ENCODE measurements at places on chromosomes 1 and 21.

DNA sequence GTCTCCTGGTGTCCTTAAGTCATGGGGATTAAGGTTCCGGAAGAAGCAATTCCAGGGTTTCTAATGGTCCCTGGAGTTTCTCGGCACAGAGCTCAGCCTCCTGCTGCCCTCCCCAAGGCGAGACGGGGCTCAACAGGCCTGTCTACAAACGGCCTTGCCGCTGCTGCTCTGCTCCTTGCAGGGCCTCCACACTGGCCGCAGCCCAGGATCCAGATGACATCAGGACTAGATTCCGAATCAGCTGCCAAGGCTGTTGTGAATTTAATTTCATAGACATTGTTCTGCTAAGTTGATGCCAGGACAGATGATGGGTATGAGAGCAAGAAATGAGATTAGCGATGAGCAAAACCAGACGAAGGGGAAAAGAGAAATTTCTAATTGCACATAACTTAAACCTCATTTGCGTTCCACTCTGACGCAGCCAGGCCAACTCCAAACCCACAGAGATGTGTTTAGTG, 103.6 kb upstream of the BACE2 start:
- no peak for DNase-seq

DNA sequence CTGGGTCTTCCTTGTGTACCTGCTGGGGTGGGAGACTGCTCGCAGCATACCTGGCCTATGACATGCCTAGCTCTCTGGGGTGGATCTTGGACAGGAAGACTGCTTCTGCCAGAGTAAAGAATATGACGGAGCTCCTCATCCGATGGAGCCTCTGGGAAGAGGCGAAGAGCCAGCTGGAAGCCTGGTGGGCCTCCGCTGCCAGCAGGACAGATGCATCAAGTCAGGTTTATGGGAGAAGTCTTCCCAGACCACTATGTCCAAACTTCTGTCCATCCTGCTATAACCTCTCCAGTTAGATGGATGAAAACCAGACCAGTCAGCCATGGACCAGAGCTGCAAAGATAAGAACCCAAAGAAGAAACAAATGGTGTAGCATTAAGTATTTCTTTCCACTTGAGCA, 27.7 kb upstream of the NGF start:
- DNase-seq: no peak

GRCh38 chr1:44542420-44543063, 131.7 kb downstream of the TMEM53 start:
- no peak for DNase-seq

GRCh38 chr1:53594391-53595180, 135.4 kb downstream of the DMRTB1 start:
- no peak for DNase-seq

- no peak for DNase-seq
Measured at GRCh38 chr21:31711745-31712285, 20.1 kb downstream of the SCAF4 start.

GRCh38 chr1:234643111-234643849, 33.3 kb upstream of the IRF2BP2 start:
- DNase-seq: no peak

- no peak for DNase-seq
Measured at GRCh38 chr1:161096530-161096929, 1.6 kb upstream of the KLHDC9 start.

DNA sequence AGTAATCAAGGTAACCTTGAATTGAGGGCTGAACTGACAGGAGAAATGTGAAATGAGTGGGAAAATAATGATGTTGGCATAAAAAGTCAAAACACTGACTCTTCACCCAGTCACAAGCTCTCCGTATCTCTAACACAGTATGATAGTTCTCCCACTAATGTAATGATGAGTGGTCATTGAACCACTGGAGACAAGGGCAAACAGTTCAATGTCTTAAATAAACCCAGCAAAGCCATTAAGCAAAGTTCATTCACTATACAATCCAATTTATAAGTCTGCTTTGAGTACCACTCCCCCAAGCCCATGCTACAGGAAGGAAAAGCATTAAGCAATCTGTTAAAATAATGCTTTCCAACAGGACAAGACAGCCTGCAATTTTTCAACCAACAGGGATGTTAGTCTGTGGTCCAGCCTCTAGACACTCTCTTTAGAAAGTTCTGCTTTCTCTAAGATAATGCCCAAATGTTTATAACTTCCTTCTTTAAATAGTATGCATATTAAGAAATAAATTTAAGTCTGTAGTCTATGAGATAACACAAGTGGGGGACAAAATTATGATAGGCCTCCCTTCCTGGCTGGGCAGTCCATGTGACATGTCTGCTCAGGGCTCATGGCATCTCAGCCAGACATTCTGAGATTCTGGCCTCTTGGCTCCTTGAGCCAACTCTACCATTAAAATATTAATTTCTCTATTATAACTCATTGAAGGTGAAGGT, 25.5 kb upstream of the DDAH1 start:
- no peak for DNase-seq

GRCh38 chr1:177927021-177927596, 42.7 kb downstream of the SEC16B start:
- DNase-seq: no peak

All from T-helper 9 cell (primary cell).